B cell (primary cell): ENCODE measurements at places on chromosomes 7 and 10. TPM values are rescaled to one million over a fixed set of nuclear protein-coding genes. Genes with fewer than 3 reads are reported as not detected.

Gene FMC1
- 11.2 and 18.3 TPM in 2 replicates for polyA plus RNA-seq

Gene BTRC
- polyA plus RNA-seq: 4.3 and 4.8 TPM in 2 replicates

Gene NPC1L1
- polyA plus RNA-seq: 0.07 and 0.10 TPM in 2 replicates

Gene ITIH2
- polyA plus RNA-seq: not detected in 2 replicates

Gene SPDYE1
- not detected in 2 replicates for polyA plus RNA-seq

Gene CAMK1D
- 34.1 and 36.8 TPM in 2 replicates for polyA plus RNA-seq

Gene ZNRF2
- 6.4 and 9.6 TPM in 2 replicates for polyA plus RNA-seq

Gene OIT3
- polyA plus RNA-seq: 0.04 TPM in 1 of 2 replicates, not detected in the other

Gene SCART1
- polyA plus RNA-seq: 3.0 and 4.1 TPM in 2 replicates

Gene TFR2
- 4.2 and 5.9 TPM in 2 replicates for polyA plus RNA-seq

Gene GPR141
- not detected in 2 replicates for polyA plus RNA-seq

Gene TMEM270
- not detected in 2 replicates for polyA plus RNA-seq

Gene USP54
- 2.3 and 2.8 TPM in 2 replicates for polyA plus RNA-seq

Gene C10orf88
- polyA plus RNA-seq: 3.6 and 4.1 TPM in 2 replicates
